Activated CD8-positive, alpha-beta memory T cell treated with anti-CD3 and anti-CD28 coated beads for 24 hours (primary cell): ENCODE measurements at places on chromosomes 2 and 18.

GRCh38 chr2:20594957-20595356, 55.9 kb downstream of the HS1BP3 start:
- no peak for DNase-seq

DNA sequence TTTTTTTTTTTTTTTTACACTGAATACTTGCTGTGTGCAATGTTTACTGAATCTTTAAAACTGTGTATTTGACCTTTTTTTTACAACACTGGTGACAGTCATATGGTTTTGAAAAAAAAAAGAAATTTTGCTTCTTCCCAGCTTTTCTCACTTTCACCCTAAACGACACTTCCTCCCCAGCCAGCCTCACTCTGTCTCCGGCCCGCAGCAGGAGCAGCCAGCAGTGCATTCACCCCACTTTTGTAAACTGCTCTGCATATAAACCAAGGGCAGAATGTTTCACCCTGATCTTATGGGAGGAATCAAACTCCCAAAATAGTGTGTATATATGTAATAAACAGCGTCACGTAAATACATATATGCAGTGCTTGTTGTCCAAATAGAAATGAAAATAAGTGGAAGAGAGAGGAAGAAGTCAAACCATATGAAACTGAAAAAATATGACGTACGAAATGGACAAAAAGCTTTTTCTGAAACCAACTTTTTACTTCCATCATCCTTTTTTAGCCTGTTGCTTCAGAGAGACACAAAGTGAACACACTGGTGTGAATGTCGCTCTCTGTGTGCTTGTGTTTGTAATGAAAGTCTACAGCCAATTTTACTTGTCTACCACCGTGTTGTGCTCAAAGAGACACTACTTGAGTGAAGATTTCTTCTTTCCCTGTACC, 54.2 kb downstream of the ZCCHC2 start:
- no peak for DNase-seq

GRCh38 chr2:157900203-157900602, 24.1 kb upstream of the ACVR1 start:
- no peak for DNase-seq

GRCh38 chr2:152623076-152623740, 94.1 kb downstream of the PRPF40A start:
- DNase-seq, result no peak

- no peak for DNase-seq
Observed at GRCh38 chr2:3365219-3365618, 12.4 kb downstream of the EIPR1 start.

DNA sequence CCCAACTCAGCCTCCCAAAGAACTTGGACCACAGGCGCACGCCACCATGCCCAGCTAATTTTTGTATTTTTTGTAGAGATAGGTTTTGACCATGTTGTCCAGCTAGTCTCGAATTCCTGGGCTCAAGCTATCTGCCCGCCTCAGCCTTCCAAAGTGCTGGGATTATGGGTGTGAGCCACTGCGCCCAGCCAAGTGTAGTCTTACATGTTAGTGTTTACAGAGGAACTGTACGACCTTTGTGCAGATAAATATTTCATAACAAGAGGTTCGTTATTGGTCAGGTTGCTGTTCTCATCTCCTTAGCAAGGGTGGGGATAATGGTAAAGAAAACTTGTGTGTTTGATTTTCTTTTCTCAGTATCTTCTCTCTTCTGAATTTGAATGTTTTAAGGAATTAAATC, 46.5 kb downstream of the RALBP1 start:
- no peak for DNase-seq
